ENCODE measurements at places on chromosomes 6 and 20.

DNA sequence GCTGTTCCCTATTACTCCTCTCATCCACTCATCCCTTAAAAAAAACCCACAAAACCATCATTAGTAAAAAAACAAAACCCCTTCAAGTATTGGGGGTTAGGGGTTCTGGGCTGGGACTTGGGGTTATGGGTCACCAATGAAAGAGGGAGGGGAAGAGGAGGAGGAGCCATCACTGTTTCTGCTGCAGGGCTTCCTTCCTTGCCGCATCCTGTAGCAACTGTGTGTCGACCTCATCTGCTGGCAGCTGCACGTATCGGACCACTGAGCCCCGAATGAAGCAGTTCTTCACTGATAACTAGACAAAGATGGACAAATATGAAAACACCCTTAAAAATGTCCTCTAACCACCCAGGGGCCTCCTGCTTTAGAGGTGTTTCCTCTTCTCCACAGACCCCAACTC, 2.0 kb upstream of the VARS1 start:
- DNase-seq: peak; percentile 49

- DNase-seq: no peak
These were observed 18.5 kb downstream of the MAP1LC3A start for GRCh38 chr20:34577061-34577460.

DNA sequence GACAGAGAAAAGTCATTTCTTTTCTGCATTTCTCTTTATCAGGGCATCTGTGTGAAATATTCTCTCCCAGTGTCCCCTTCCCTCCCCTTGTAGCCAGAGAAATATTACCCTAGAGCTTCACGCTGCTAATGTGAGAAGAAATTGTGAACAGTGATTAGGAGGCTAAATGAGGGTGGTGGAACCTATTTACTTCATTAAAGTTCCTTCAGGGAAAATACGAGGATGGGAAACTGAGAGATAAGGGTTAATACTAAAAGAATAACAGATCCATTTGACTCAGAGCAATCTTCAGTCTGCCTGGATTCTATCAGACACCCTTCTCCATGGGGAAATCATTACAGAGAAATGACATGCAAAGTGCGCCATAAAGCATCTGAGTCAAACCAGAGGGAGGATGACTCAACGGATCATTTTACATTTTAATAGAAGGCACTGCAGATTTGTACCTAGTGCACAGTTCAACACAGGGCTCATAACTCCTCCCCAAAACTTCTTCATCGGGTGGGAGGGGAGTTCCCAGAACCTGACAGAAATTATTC, 131.3 kb downstream of the GJA10 start:
- peak; percentile 85 for DNase-seq

DNA sequence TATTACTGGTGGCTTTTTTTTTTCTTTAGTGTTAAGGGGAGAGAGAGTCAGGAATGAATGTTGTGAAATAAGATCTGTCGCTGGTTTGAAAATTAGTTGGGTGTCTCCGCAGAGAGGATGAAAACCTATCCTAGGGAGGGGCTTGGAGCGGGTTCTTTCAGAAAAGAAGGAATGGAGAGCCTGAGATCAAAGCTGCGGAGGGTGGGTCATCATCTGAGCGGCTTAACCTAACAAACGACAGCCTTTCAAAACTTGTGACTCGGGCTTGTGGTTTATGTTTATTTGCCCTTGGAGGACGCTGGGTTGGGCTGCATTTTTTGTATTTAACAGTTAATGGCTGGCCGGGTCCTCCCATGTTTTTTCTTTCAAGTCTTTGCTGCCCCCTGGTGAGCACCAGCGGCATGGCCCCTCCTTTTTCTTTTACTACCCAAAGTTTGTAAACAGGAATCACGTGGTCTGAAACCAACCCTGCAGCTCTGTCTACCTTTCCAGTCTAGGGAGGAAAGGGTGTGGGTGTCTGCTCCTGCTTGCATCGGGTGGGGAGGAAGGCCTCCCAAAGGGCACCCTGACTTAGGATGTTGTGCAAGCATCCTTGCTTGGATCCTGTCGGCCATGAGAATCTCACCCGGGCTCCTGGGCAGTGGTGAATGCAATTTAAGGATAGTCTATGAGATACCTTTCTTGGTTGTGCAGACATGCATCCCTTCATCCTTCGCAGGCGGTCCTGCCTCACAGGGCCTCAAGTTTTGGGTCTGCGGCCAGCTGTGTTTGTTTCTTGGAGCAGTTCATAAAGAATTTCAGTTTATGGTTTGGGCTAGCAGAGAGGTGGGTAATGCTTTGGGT, 2.2 kb downstream of the PIM1 start:
- peak; percentile 96 for DNase-seq

DNA sequence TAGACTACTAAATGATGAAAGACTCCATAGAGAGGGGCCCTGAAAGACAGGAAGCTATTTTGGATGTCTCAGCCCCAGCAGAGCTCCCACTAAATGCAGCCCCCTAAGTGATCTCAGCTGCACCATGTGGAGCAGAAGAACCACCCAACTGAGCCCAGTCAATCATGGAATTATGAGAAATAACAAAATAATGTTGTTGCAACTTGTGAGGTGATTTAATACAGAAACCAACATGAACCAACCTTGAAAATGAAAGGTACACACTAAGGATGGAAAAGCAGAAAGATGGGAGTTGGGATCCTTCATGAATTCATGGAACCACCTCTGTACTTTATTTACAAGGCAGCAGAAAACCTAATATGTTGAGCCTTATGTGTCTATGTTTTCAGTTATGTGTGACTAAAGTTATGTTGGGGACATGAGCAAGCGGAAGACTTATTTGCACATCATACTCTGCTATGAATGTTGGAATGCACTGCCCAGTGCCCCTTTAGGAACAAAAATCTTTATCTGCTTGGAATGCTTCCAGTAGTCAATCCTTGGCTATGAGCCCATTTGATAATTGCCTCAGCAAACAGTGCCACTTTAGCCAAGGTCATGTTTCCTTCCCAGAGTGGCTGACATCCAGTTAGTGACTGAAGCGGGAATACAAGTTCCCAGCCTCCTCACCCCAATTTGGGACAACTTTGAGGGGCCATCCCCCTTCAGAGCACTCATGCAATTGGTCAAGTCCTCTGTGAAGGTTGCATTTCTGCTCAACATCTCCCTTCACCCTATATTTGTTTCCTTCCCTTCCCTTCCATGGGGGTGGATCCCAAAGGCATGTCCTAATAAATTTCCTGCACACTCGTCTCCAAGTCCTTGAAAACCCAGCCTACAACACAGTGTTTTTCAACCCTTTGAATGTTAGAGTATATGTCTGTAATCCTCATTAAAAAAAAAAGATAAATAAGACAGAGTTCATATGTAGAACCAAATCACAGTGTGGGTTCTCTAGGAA, 18.4 kb downstream of the TP53RK start:
- no peak for DNase-seq

DNA sequence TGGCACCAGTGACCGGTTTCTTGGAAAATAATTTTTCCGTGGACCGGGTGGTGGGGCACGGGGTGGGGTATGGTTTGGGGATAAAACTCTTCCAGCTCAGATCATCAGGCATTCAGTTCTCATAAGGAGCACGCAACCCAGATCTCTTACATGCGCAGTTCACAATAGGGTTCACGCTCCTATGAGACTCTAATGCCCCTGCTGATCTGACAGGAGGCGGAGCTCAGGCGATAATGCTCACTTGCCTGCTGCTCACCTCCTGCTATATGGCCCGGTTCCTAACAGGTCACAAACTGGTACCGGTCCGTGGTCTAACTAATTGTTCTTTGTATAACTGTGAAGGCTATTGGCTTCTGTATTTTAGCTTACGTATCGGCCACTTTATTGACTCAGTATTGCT, 51.7 kb downstream of the VSTM2L start:
- no peak for DNase-seq

GRCh38 chr6:52839124-52840055, 1.2 kb downstream of the GSTA5 start:
- peak; percentile 66 for DNase-seq

GRCh38 chr6:5936140-5936539, 70.6 kb downstream of the NRN1 start:
- no peak for DNase-seq

DNA sequence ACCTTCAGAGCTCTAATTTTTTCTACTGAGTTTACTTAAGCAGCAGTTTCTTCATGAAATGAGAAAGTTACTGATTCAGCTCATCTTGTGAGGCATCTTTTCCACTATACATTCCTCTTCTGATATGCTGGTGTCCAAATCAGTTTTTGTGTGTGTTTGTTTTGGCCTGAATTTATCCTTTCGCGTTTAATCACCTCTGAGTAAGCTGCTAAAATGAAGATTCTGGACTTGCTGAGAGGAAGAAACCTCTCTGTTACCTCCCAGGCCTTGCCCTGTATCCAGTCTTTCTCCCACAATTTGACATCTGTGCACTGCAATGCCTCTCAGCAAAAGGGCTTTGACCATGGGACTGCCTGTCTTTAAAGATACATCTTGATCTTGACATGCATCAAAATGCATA, 536.2 kb upstream of the NRSN1 start:
- no peak for DNase-seq

DNA sequence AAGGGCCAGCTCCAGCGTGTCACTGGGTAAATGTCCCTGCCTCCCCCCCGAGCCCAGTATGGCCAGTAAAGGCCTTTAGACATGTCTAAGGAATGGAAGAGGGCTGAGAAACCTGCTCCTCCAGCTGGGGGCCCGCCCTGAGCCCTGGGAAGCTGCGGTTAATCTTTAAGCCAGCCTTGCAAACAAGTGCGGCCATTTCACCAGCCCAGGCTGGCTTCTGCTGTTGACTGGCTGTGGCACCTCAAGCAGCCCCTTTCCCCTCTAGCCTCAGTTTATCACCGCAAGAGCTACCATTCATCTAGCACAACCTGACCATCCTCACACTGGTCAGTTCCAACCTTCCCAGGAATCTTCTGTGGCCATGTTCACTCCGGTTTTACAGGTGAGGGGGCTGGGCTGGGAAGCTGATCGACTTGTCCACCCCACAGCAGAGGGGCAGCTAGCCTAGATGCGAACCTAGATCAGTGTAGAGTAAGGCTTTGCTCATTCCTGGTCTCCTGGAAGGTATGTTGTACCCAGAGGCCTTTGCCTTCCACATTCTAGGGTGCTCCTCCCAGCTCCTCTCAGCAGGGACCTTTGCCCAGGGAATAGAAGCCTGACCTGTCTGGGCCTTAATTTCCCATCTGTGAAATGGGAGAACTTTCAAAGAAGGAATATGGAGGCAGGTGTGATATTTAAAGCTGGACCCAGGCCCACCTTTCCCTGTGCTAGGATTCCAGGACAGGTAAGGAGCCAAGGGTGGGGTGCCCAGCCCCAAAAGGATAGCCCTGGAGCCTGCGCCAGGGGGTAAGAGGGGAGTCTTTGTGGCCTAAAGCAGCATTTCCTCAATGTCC, 1.2 kb upstream of the SRC start:
- no peak for DNase-seq

GRCh38 chr6:1820165-1820564, 210.4 kb downstream of the FOXC1 start:
- DNase-seq: no peak

- no peak for DNase-seq
These were observed 242.3 kb downstream of the TBX18 start for GRCh38 chr6:84522135-84522549.

DNA sequence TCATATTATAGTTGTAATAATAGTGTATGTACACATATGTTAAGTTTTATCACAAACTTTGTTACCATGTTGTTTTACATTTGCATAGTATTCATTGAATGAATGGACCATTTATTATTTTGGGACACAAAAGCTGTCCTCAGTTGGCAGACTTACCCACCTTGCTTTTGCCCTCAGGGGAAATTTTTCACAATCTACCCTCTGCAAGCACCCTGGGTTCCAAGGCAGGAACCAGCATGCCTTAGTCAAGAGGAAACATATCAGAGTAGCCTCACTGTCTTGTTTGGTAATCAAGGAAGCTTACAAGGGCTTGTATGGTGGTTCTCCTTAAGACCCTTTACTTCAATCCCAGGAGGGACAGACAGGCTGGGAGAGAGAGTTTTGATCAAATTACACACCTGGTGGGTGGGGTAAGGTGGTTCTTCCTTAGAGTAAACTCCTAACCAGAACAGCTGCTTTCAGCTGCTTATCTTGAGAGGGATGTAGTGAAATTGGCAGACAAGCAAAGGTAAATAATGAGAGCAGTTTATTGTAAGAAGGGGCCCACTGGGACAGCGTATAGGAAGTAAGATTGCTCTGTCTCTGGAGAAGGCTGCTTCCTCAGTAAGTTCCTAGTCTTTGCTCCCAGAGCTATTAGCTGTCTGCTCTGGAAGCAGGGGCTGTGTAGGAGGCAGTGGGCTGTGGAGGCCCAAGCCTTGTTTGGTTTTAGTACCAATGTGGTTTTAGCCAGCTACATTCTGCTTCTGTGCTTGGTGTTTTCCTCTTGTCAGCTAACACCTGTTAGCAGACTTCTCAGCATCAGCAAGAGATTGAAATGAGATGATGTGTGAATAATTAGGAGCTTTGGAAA, 31.1 kb downstream of the BRPF3 start:
- no peak for DNase-seq

GRCh38 chr6:5231289-5231688, 29.5 kb downstream of the LYRM4 start:
- DNase-seq: no peak

DNA sequence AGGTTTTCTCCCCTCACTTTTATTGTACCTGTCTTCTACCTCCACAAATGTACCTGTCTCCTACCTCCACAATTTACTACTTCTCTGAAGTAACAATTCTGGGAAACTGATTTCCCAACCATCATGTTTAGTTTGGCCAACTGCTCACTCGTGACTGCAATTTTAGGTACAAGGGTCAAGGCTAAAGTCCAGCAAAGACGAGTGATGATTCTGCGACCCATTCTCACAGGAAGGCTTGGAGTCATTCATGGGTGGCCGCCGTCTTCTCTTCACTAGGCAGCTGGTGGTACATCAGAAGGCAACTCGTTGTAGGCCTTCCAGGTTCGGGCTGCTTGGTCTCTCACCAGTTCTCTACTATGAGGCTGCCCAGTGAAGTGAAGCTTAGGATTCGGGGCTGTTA, 483.8 kb upstream of the JARID2 start:
- no peak for DNase-seq

DNA sequence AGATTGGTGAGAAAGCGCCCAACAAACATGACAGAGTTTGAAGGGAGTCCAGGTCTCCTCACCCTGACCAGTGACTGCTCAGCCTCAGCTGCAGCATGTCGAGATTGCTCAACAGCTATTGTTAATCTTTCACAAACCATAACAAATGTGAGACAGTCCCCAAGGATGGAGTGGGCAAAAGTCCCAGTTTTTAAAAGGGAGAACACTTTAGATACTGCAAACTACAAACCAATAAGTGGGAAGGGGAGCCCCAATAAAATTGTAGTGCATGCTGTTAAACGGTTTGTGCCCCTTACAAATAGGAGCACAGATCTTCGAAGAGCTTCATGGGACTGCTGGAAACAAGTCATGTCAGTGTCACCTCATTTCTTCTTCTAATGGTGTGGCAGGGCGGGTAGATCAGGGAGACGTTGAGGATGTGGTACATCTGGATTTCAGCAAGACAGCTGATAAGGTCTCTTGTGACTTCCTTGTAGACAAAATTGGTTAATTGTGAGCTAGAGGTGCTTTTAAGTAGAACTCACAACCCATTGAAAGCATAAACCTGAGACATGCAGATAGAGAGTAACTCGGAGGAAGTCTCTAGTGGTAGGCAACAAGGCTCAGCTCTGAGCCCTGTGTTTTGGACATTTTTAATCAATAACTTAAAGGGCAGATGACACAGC, 134.0 kb upstream of the ARMC2 start:
- DNase-seq: peak; percentile 13
